ENCODE measurements at places on chromosomes 11 and 22.

GRCh38 chr11:765025-765801 is 12.1 kb downstream of the GATD1 start:
- peak; percentile 53 for DNase-seq

DNA sequence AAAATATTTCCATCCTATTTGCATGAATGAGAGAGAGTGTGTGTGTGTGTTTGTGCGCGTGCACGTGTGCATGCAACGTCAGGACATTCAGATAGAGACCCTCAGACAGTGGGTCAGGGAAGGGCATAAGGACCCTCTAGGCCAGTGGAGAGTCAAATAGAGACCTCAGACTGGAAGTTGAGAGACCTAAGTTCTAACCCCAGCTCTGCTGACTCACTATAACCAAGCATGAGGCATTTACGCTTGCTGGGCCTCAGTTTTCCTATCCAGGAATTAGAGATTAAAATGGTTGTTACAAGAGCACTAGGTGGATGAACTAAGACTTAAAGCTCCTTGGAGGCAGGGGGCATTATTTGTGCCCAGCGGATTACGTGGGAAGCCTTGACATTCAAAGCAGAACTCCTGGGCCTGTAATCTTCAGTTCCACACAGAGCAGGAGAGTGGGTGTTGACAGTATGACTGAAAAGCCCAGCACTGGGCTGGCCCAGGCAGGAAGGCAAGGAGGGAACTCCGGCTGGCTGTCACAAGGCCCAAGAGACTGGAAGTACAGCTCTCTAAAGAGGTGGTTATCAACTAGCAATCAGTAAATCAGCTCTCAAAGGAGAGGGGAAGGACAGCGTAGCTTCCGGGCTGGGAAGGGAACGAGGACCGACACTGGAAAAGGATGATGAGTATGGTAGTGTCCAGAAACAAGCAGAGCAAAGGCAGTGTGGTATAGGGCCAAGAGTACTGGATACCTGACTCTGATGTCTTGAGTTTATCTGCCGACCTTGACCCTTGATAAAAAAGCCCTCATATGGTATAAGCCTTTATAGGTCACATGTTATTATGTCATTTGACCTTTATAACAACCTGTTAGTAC is 9.2 kb downstream of the RHOG start:
- no peak for DNase-seq

DNA sequence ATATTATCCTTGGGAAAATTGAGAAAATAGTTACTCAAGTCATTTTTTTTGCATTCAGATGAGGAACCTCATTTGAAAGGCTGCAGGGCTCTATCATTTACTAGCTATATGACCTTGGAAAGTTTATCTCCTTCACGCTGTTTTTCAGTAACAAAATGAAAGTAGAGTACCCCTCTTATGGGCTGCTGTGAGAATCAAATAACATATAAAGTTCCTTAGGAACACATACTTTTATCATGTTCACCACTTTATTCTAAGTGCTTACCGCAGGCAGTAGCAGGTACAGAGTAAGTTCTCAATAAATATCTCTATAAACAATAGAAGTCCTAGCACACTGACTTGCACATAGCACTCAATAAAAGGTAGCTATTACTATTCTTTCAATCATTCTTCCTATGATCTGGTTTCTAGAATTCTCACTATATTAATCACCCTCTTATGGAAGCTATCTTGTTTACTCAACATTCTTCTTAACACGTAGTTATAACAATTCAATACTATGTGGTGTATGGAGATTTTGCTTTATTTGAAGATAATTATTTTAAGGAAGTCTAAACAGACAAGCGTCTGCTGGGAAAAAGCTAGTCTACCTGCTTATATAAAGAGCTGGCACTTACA is 1.9 kb downstream of the C11orf71 start:
- DNase-seq: no peak

DNA sequence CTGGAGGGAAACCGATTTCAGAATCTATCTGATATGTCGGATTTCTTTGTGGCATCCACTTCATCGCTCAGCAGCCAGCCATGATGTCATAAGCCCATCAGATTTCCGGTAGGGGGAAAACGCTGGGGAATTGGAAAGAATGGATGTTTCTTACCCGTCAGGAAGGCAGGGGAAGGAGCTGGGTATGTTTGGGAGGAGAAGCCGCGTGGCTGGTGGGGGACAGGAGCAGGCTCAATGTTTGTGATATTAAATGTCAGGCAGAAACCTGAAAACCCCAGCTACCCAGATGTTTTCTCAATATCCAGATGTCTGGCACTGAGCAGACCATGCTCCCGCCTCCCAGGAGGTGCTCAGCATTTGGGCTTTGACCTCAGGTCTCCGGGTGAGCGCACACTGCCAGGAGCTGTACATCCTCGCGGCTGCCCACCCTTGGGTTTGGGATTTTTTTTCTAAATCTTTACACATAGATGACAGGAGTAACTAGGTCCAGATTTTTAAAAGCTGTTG is 67.5 kb downstream of the NFAM1 start:
- no peak for DNase-seq

DNA sequence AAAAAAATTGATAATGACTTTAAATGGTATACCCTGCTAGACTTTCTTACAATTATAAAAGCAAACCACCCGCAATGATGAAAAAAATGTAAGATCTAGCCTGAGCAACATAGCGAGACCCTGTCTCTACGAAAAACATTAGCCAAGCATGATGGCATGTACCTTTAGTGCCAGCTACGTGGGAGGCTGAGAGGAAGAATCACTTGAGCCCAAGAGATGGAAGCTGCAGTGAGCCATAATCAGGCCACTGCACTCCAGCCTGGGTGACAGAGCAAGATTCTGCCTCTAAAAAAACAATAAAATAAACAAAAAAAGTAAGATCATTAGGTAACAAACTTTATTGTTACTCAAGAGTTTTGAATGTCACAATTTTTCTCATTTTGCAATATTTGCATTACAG is 39.2 kb downstream of the KMT5B start:
- no peak for DNase-seq

DNA sequence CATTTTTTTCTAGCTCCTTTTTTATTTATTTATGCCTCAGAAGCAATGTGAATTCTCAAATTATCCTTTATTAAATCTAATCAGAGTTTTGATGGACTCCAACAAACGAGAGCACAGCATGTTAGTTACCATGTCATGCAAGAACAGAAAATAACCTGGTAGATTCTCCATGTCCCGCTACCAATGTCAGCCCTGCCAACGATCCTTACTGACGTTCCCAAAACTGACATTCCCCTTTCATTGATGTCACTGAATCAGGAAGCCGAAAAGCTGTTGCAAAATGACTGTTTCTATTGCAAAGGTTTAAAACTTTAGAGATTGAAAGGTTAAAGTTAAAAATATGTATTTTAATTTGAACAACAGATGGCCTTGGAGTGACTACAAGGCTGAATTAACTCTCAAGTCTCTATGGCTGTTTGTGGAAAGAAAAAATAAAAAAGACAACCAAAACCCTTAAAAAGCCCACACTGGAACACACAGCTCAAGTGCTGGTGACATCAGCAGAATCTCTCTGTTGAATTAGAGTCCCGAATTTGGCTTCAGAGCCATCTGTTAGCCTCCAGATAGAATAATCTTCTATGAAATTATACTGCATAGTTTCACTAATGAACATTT is 96.8 kb downstream of the BDNF start:
- no peak for DNase-seq

GRCh38 chr11:67031791-67032561 is 9.0 kb downstream of the SYT12 start:
- DNase-seq: no peak

GRCh38 chr22:24002272-24002671 is 3.0 kb downstream of the GSTT4 start:
- DNase-seq: no peak

GRCh38 chr22:20944042-20944441 is 23.0 kb upstream of the AIFM3 start:
- no peak for DNase-seq

GRCh38 chr11:29627541-29627940 is 389.3 kb downstream of the KCNA4 start:
- no peak for DNase-seq

DNA sequence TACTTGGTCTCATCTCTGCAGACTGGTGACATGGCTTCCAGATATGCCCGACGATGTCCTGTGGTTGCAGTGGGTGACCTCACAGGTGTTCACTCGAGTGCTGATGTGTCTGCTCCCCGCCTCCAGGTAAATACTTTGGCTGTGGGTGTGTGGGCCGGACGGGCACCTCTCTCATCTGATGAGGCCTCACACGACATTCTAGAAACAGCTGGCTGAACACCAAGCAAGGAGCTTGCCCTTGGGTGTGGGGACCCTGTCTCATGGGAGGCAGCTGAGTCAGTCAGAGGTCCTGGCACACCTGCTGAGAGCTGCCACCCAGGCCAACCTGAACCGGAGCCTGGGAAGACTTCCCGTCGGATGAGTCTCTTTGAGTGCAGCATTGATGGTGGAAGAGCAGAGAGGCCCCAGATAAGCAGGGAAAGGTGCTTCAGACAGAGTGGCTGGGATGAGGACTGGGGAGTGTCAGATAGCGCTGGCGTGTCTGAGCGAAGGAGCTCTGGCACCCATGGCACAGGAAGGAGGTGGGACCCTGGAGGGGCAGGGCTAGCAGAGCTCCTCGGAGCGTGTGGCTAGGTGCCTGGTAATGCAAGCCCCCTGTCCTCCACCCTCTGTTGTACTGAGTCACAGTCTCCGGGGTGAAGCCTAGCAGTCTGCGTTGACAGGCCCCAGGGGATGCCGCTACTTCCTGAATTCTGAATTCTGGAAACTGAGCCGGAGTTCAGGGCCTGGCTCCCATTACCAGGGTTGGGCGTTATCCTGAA is 10.4 kb upstream of the SAMM50 start:
- DNase-seq: no peak

DNA sequence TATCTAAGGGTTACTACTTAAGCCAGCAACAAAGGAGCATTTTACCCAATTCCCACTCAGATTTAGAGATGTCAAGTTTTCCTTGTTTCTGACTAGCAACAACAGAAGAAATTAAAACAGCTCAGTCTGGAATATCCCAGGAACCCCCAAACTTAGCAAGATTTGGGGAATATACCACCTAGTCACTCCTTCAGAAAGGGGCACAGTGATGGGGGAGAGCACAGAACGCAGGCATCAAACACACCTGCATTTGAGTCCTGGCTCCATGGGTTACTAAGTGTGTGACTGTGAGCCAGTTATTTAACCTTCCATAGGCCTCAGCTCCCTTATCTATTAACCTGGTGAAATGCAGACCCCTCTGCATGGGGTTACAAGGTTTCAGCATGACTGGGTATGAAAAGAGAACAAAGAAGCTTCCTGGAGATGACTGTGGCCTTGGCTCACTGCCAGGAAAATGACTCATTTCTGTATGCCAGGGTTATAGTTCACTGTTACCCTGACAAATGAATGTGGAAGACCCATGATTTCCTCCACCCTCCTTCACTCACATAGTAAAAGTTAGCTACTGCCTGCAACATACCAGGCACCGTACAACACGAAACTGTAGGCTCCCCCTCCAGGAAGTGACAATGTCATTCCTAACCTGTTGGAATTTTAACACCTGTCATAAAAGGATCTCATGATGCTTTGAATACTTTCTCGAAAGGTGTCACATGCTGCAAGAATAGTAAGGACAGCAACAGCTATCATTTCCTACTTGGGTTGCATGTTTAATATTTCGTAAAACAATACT is 79.6 kb downstream of the ME3 start:
- peak; percentile 18 for DNase-seq

- DNase-seq: no peak
Measured at GRCh38 chr11:124937336-124937935, 1.6 kb upstream of the HEPACAM start.

GRCh38 chr22:27110665-27111451 is 453.5 kb downstream of the MIAT start:
- no peak for DNase-seq

GRCh38 chr11:116396331-116396730 is 376.5 kb downstream of the BUD13 start:
- DNase-seq: no peak

GRCh38 chr11:12075822-12076821 is 34.3 kb upstream of the MICAL2 start:
- DNase-seq: no peak

DNA sequence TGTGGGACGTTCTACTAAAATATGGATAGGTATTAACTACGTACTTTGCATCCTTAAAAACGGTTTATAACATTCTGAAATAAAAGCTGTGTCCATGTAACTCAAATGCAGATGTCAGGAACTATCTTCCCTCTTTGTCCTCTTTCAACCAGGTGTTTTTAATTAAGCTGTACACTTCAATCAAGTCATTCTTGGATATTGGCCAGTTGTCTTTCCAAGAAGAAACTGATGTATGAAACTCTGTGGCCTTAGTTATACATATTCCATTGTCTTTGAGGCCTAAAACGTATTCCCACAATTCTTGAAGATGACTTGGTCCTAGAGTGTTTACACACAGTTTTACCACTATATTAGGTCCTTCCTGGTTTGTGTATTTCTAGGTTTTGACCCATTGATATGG is 249.0 kb upstream of the CNTN5 start:
- DNase-seq: no peak

DNA sequence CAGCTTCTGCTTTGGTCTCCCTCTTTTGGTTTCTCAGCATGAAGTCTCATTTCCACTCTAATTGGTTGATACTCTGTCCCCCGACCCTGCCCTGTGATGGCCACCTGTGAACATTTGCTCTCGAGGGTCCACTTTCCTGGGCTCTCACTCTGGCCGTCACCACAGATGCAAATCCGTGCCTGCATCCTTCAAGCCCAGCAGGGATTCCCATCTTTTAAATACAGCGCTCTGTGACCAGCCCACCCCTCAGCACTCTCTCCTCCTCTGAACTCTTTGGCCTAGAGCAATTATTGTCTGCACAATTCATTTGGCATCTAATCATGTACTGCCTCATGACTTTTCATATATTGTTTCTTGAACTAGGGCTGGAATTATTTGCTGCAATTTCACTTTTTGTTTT is 26.0 kb downstream of the PKNOX2 start:
- DNase-seq: no peak

- DNase-seq: no peak
Measured at GRCh38 chr22:38971202-38971601, 10.9 kb upstream of the APOBEC3B start.

DNA sequence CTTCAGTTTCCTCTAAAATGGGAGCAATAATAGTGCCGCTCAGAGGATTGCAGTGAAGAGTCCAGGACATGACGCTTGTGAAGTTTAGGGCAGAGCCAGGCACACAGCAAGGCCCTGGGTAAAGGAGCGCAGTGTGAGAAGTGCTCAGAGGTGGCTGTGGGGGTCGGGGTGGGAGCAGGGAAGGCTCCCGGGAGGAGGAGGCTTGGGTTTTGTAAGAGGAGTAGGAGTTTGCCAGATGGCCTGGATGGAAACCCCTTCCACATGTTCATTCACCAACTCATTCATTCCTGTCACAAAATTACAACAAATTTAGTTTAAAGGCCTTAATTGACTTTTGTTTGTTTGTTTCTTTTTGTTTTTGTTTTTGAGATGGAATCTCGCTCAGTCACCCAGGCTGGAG is 17.0 kb downstream of the CRYBB2 start:
- no peak for DNase-seq

GRCh38 chr22:45465633-45466032 is 37.0 kb upstream of the FBLN1 start:
- DNase-seq: no peak

Data from effector CD4-positive, alpha-beta T cell (primary cell).